Omental fat pad (tissue), 4 donors: ENCODE measurements at places on chromosomes 6 and 20. TPM values are rescaled to one million over a fixed set of nuclear protein-coding genes. Genes with fewer than 3 reads are reported as not detected.

BLOC1S5 gene
- 13.1 TPM for total RNA-seq

FNDC1 gene
- 0.12 TPM for total RNA-seq

FKBP1C gene
- not detected for total RNA-seq

COL21A1 gene
- 1.2 TPM for total RNA-seq

SIRPB1 gene
- 10.5 TPM for total RNA-seq

CD109 gene
- 24.1 TPM for total RNA-seq

CST4 gene
- total RNA-seq, result not detected

SLC22A16 gene
- total RNA-seq, result 0.82 TPM

SAMD3 gene
- total RNA-seq, result 1.4 TPM

HLA-DOB gene
- 2.8 TPM for total RNA-seq
